Hematopoietic multipotent progenitor cell treated with erythropoietin and hydrocortisone succinate and interleukin-3 and kit ligand, for 6 days (in vitro differentiated cells): ENCODE measurements at places on chromosomes 11 and 22.

DNA sequence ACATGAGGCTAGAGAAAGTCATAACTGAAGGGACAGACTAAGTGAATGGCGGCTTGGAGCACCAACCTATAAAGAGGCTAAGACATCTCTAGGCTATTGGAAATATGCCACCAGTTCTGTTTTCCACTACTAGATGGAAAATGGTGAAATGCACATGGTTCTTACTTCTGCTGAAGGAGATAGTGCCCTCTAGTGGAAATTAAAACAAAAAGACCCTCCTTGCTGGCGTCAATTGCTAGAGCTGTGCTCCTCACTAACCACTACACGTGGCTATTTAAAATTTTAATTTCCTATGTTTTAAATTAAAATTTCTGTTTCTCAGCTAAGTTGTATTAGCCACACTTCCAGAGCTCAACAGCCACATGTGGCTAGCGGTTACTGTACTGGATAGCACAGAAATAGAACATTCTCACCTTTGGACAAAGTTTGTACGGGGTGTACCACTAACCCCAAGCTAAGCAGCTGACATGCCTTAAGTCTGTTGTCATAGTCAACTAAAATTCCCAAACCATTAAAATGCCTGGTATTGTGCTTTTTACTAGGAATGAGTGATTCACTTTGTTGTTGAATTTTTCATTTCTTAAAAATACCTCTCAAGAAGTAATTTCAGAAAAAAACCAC is 34.1 kb upstream of the CALCA start:
- peak; percentile 76 for DNase-seq

DNA sequence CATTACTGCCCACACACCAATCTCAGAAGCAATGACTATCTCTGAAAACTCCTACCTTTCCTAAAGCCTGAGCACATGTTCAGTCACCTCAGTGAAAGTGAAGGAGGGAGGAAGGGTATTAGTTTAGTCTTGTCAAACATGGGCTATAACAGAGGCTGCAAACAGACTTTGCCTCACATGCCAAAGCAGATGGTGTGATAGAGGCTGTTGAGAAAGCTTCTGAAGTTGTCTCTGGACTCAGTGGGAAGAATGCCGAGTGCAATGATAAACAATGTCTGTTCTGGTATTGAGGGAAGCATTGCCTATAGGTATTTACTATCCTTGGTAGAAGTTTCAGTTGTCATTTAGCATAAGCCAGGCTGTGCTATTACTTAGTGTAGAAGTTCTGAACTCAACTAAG is 314.5 kb upstream of the CCDC90B start:
- no peak for DNase-seq

DNA sequence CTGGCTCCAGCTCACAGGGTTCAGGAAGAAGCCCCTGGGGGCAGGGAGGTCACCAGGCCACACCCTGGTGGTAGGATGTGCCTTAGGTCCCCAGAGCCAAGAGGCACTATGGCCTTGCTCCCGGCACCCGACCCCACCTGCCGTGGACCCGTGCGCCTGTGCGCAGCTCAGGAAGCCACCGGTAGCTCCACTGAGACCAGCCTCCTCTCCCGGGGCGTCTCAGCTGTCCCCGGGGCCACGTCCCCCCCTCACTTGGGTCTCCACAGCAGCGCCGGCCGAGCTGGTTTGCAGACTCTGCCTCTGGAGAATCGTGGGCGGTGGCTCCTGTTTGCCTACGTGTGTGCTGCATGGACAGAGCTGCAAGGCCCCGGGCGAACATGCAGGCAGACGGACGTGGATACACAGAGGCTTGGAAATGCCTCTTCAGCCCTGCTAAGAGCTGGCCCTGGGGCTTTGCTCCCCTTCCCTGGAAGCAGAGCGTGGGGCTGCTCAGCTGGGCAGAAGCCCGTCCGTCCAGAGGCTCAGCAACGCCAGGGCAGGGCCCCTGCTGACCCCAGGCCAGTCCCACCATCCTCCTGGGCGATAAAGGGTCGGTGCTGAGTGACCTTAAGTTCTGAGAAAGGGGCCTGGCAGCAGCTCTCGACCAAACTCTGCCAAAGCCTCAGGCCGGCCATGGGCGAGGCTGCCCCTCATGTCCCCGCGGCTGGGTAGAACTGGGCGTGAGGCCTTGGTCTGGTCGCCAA is 15.3 kb upstream of the MUC5B start:
- DNase-seq, result no peak

- peak; percentile 5 for DNase-seq
Measured at GRCh38 chr11:78961937-78962701, 387.5 kb upstream of the NARS2 start.

GRCh38 chr11:72451831-72452376 is 17.6 kb upstream of the CLPB start:
- no peak for DNase-seq
